ENCODE measurements at places on chromosomes 12 and 14.

DNA sequence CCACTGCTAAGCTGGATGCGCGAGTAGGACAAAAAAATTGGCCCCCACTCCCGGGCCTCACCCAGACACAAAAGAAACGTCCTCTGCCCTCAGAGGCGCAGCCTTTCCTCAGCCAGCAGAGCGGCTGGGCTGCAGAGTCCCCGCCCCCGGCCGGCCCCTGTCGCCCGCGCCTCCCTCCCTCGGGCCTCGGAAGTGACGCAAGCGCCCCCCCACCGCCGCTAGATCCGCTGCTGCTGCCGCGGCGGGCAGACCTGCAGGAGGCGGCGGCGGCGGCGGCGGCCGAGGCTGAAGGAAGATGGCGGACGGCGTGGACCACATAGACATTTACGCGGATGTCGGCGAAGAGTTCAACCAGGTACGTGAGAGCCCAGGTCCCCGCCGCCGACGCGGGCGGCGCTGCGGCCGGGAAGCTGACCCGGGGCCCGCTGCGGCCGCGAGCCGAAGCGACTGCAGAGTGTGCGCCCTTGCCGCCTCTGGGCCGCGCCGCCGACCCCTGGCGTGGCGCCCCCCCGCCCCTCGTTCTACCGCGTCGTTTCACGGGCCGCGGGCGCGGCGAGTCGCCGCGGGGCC lies at the start of gene CPSF6:
Gene CPSF6, plus strand, starts transcription at position 218 of the 570 bp plus-strand sequence. Its CDS starts 78 bp downstream, at position 296.
- ATAC-seq = peak; percentile 94

DNA sequence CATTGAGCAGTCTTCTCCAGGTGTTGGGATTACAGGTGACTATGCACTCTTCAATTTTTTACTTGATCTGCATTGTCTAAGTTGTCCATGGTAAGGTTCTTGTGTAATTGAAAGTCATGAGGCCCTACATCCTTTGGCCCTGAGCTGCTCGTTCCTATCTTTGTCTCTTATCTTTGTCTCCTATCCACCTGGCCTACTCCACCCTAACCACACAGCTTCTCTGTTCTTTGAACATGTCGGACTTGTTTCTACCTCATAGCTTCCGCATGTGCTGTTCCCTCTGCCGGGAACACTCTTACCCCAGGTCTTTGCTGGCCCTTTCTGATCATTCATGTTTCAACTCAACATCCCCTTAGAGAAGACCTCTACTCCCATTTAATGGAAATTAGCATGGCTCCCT lies 194.8 kb upstream of the TBX3 start:
- no peak for ATAC-seq

DNA sequence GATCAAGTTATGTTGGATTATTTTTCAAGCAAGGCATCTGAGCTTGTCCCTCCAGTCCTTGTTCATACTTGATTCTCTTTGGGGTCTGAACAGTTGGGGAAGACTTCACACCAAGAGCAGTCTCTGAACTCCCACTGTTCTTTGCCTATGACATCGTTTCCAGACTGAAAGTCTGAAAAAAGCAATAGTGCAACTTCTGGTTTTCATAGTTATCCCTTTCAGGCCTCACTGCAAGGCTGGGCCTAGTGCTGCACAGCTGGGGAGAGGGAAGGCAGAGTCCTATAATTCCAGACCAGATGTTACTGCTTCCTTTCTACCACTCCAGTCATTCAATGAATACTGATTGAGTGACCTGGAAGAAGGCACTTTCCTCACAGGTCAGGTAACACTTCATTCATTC lies 187.1 kb upstream of the CCND2 start:
- no peak for ATAC-seq

GRCh38 chr12:4987076-4988046 lies 56.3 kb upstream of the KCNA5 start:
- no peak for ATAC-seq

- no peak for ATAC-seq
These were observed 189.4 kb upstream of the FOXG1 start for GRCh38 chr14:28577187-28577586.

Measured in motor neuron (in vitro differentiated cells).